Astrocyte (in vitro differentiated cells and primary cell): ENCODE measurements at places on chromosomes 3 and 15.
A peak's percentile ranks its signal among the peaks of the same experiment; 100 is the strongest.

GRCh38 chr3:65614585-65614984, 424.1 kb downstream of the MAGI1 start:
- no peak for DNase-seq

DNA sequence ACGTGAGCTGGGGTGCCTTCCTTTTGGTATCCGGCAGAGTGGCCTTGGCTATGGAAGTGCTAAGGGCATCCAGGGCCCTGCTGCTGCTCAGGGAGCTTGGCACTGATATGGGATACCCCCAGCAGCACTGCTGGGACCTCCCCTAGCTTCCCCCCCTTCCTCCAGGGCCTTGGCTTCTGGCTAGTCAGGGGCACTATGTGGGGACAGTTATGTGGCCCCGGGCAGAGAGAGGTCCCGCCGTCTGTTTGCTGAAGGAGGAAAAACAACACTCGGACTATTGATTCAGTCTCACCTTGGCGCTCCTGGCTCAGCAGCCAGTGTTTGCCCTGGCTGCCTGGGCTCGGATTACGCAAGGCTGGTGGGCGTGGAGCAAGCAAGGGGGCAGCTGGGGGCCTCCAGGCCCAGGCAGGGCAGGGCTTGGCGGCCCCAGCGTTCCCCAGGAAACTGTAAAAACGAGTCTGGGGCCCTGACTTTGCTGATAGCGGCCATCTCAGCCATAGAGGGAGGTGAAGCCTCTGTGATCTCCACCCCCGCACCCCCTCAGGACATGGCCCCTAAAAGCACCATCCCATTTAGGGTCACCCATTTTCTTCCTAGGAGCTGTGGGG, 5.7 kb downstream of the FURIN start:
- DNase-seq = no peak

DNA sequence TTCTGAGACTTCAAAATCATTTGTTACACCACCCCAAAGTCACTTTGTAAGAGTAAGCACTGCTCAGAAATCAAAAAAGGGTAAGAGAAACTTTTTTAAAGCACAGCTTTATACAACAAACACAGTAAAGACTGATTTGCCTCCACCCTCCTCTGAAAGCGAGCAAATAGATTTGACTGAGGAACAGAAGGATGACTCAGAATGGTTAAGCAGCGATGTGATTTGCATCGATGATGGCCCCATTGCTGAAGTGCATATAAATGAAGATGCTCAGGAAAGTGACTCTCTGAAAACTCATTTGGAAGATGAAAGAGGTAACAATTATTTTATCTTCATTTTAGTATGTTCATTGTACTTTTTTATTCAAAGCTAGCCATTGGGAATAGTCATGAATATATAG, 32.6 kb downstream of the BLM start:
- DNase-seq = no peak

DNA sequence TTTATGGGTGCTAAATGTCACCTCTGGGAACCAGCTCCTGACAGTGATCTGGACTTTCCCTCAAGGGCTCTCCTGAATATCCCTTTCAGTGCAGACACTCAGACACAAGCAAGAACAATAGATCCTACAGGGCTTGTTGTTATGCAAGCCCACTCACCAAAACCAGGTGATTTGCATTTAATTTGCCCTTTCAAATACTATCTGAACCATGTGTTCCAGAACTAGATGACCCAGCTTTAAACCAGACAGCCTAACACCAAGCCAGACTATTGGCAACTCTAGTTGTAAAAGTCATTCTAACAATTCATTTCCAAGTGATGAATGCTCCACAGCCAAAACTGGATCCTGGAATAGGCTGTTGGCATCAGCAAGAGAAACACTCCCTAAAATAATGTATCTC, 5.6 kb upstream of the ATP8B4 start:
- no peak for DNase-seq

DNA sequence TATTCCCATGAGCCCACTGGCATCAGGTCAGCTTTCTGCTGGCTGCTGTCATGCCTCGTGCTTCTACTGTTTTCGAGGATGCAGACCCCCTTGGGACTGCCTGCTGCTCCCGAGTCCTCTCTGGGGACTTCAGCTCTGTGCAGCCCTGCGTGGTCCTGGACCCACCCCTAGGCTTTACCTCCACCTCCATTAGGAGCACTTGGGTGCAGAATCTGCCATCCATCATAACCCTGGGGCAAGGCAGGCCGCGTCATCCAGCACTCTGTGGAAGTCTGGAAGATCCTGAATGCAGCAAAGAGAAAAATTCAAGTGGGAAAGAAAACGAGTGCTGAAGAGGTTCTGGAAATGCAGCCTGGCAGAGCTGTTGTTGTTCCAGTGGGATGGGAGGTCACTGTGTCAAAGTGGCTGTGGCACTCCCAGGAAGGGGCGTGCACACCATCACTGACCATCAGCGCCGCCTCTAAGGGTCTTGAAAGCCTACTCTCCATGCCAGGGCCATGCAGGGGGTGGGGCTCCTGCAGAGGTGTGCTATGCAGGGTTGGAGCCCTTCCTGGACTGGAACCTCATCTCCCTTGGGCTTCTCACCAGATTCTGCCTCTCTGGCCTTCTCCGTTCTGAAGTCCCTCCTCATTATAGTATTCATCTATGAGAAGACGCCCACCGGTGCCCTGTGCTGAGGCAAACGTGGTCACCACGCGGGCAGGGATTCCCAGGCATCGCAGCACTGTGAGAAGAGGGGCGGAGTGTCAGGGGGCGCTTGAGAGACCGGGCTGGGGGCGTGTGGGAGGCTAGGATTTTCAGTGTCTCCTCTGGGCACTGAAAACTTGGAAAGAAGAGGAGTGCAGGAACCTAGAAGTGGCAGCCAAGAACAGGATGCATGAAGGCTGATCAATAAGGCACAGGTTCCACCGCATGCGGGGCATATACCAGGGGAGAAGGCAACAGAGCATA, 12.5 kb downstream of the EPB42 start:
- no peak for DNase-seq

- DNase-seq = no peak
Measured at GRCh38 chr3:5262507-5262906, 75.0 kb downstream of the EDEM1 start.

DNA sequence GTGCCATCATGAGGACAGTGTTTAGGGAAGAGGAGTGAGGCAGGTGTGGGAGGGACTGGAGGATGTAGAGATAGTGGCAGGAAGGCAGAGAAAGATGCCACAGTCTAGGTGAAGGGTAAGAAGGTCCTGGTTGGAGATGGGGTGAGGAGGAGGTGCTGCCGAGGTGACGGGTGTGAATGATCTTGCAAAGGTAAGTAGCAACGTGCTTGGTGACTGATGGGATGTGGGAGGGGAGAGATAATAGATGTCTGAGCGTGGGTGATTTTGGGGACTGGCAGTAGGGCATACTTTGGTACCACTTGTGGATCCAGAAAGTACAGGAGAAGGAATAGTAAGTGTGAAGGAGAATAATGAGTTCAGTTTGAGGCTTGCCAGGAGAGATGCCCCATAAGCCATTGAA, 27.2 kb downstream of the EPHB3 start:
- DNase-seq = no peak

- peak; percentile 53 for DNase-seq
Measured at GRCh38 chr3:185280572-185281365, 26.9 kb upstream of the EHHADH start.

GRCh38 chr15:40045572-40046217, 6.7 kb upstream of the SRP14 start:
- no peak for DNase-seq
